NCI-H510A treated with DMSO at 0.1 percent for 48 hours (cell line): ENCODE measurements at places on chromosomes 4 and X.

- DNase-seq: no peak
Measured at GRCh38 chrX:17591741-17592110, 145.6 kb upstream of the SCML1 start.

- DNase-seq: no peak
Measured at GRCh38 chrX:789096-789495, 158.5 kb downstream of the SHOX start.

- DNase-seq: no peak
Measured at GRCh38 chr4:151148261-151148660, 48.8 kb downstream of the RPS3A start.

DNA sequence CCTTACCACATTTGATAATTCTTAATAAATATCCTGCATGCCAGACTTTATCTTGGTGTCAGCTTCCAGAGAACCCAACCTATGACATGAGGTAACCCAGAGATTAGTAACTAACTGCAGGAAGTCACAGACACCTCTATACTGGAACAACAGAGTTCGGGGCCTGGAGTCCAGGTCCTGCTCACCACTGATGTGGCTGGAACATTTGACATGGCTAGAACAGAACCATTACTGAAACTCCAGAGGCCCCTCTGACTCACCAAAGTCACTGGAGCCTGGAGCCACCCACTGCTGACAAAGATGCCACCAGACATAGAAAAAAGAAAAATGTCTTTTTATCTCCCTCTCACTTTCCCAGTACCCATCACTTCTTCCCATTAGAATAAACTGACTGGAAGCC lies 403.7 kb downstream of the MID1IP1 start:
- no peak for DNase-seq
